ENCODE measurements at places on chromosomes 3 and 15.

DNA sequence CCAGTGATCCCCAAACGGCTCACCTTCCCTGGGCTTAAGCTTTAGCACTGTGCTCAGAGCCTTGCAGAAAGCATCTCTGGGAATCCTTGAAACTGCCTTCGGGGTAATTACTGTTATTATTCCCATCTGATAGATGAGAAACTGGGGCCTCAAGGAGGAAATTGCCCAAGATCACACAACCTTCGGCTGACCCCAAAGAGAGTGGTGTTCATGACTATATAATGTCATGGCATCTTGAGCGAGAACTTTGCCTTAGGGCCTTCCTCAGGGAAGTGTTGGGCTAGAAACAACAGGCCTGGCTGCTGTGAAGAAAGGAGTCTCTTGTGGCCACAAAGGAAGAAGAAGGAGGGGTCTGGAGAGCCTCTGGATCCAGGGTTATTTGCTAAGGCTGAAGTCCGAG lies 388.7 kb upstream of the CFAP20DC start:
- DNase-seq, result no peak
- no peaks in the 10 kb centered on the region for H3K4me1 ChIP-seq
- no peak overlapping the region for H3K27ac ChIP-seq
- no peaks in the 10 kb centered on the region for H3K27me3 ChIP-seq

- no peaks in the 10 kb centered on the region for H3K4me1 ChIP-seq
- H3K4me3 ChIP-seq, result no peak overlapping the region
- H3K27ac ChIP-seq, result no peak overlapping the region
- DNase-seq, result no peak
- no peaks in the 10 kb centered on the region for H3K36me3 ChIP-seq
Observed at GRCh38 chr15:25058080-25058785, 103.4 kb downstream of the SNRPN start.

DNA sequence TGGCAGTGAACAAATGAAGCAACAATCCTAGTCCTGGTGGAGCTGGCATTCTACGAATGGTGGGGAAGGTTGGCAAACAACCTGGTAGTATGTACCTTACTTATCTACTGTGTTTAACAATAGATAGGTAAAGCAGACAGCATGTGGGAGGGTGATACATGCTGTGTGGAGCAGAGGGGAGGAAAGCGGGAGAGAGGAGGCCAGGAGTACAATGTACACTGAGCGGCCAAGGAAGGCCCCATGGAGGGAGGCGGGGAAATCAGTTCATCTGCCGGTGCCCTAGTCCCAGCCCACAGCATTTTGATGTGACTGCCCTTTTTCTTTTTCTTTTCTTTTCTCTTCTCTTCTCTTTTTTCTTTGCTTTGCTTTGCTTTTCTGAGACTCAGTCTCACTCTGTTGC lies 5.3 kb upstream of the RHCG start:
- no peaks in the 10 kb centered on the region for H3K4me1 ChIP-seq
- H3K36me3 ChIP-seq, result no peaks in the 10 kb centered on the region
- no peak for DNase-seq
- no peak overlapping the region for H3K4me3 ChIP-seq
- H3K27ac ChIP-seq, result no peak overlapping the region

GRCh38 chr3:73685061-73685460 lies 60.3 kb upstream of the PDZRN3 start:
- DNase-seq, result no peak
- H3K4me1 ChIP-seq, result no peaks in the 10 kb centered on the region
- H3K27me3 ChIP-seq, result no peaks in the 10 kb centered on the region

DNA sequence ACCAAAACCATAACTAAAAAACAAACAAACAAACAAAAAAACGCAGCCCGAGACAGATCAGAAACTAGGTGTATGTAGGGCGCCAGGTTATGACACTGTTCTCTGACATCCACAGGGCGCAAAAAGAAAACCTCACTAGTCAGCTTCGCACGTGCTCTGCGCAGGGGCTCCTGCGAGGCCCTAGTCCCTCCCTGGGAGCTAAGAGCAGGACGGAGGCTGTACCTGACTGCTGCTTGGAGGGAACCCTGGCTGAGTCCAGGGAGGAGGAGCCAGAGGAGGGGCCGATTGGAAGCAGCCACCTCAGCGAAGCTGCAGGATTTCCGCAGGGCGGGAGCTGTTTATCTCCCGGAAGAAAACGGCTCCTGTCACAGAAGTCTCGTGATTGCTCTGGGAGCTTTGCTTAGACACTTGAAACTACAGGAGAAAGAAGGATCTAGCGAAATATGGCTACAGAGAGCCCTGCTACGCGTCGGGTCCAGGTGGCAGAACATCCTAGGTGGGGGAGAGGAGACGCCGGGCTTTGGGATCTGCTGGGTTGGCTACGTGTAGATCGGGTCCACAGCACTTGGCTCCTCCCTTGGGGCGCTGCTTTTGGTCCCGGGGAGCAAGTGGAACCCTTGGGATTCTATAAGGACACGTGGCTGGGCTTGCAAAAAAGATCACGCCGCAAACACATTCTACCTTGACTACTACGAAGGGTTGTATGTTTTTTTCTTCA lies at the start of gene GALK2:
GALK2 (plus strand) TSS at position 368 of the 718 bp plus-strand sequence; CDS start at position 444, 76 bp downstream.
- peak within 1 kb of the TSS; percentile 85 for H3K27ac ChIP-seq
- H3K4me1 ChIP-seq, result peaks cover 6% of the 10 kb centered on the region
- H3K4me3 ChIP-seq, result peak within 1 kb of the TSS; percentile 81
- peak; percentile 90 for DNase-seq
- H3K36me3 ChIP-seq, result no peaks in the 10 kb centered on the region

DNA sequence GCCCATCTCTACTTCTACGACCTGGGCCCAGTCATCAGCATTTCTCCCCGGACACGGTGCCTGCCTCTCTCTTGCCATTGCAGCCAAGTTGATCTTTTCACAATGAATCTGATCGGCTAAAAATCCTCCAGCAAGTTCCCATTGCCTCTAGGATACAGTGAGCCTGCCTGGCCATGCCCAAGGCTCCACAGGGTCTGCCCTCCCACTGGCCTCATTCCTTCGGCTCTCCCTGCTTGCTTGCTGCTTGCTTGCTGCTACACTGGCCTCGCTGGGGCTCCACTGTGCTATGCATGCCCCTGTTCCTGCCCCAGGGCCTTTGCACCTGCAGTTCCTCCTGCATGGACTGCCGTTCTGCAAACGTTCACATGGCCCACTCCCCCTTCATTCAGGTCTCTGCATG lies 2.0 kb downstream of the ABTB1 start:
- H3K36me3 ChIP-seq, result no peaks in the 10 kb centered on the region
- no peak overlapping the region for H3K4me3 ChIP-seq
- no peaks in the 10 kb centered on the region for H3K27me3 ChIP-seq
- no peak for DNase-seq

DNA sequence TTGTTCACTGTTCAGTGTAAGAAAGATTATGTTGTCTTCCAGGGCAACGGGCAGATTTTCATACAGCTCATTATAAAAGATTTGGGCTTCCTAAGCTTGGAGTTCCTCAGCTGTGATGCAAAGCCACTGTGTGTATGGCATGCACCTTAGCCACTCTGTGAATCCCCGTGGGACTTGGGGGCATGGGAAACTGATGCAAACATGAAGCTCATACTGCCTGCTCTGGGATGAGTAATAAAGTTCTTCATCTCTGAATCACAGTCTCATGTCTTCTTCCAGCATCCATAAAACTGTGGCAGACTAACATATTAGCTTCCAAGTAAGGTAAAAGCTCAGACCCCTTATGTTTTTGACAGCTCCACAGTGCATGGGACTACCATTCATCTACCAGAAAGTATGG lies 154.3 kb upstream of the RORA start:
- no peak overlapping the region for H3K27ac ChIP-seq
- H3K36me3 ChIP-seq, result no peaks in the 10 kb centered on the region
- no peaks in the 10 kb centered on the region for H3K27me3 ChIP-seq

- no peaks in the 10 kb centered on the region for H3K36me3 ChIP-seq
- H3K4me1 ChIP-seq, result no peaks in the 10 kb centered on the region
- peak; percentile 58 for DNase-seq
- no peak overlapping the region for H3K4me3 ChIP-seq
- H3K27me3 ChIP-seq, result peaks cover 46% of the 10 kb centered on the region
- no peak overlapping the region for H3K27ac ChIP-seq
Observed at GRCh38 chr3:14598143-14598569, 53.4 kb upstream of the CCDC174 start.

DNA sequence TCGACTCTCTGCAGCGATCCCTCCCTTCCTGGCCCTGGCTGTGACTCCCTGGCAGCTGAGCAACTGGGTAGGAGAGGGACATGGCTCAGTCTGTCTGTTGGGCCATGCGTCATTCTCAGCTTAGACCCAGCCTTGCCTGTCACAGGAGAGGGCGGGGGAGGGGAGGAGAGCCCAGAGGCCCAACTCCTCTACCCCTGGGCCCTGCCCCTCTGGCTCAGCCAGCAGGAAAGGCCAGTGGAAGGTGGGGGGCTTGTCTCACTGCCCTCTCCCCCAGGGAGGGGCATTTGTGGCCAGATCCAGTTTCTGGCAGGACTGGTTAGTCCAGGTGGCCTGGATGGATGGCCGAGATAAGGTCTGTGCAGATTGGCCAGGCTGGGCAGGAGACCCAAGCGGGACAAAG lies 31.6 kb downstream of the DNAJB8 start:
- H3K36me3 ChIP-seq, result no peaks in the 10 kb centered on the region
- DNase-seq, result no peak
- H3K4me3 ChIP-seq, result no peak overlapping the region
- H3K27me3 ChIP-seq, result peaks cover 80% of the 10 kb centered on the region

DNA sequence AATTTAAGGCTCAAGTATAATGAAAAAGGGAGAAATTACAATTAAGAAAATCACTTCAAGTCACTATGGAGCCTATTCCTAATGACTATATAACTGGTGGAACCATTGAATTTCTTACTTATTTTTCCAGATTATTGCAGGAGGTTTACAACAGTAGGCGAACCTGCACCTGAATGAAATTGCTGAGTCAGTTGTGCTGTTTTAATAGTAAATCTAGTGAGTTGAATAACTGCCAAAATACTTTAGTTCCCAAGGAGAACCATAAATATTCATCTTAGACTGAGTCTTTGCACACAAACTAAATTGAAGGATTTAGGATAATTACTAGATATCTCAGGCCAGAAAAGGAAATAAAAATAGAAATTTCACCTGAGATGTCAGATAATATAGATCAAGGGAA lies 1052.8 kb downstream of the NAALADL2 start:
- no peak overlapping the region for H3K4me3 ChIP-seq
- no peak for DNase-seq
- H3K36me3 ChIP-seq, result no peaks in the 10 kb centered on the region
- no peaks in the 10 kb centered on the region for H3K27me3 ChIP-seq
- no peak overlapping the region for H3K27ac ChIP-seq

DNA sequence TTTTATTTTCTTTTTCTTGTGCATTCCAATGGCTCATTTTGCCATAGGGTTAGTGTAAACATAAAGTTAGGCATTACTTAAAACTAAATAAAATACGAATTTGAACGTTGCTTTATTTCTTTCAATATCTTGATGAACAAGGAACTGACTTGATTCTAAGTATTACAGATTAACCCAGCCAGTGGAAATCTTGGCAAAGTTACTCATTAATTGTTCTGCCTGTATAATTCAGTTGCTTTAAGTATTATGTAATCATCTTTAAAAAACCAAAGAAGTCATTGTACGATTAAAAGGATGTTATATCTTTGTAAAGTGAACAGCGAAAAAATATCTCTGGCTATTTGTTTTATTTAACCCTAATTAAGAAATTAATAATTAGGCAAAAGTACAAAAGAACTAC lies 737.9 kb upstream of the BCHE start:
- H3K27ac ChIP-seq, result no peak overlapping the region
- no peak overlapping the region for H3K4me3 ChIP-seq
- H3K36me3 ChIP-seq, result no peaks in the 10 kb centered on the region
- H3K4me1 ChIP-seq, result no peaks in the 10 kb centered on the region
- H3K27me3 ChIP-seq, result no peaks in the 10 kb centered on the region

- H3K36me3 ChIP-seq, result no peaks in the 10 kb centered on the region
- no peaks in the 10 kb centered on the region for H3K4me1 ChIP-seq
- DNase-seq, result no peak
- no peak overlapping the region for H3K27ac ChIP-seq
- H3K4me3 ChIP-seq, result no peak overlapping the region
Observed at GRCh38 chr3:14280326-14280725, 101.7 kb downstream of the LSM3 start.

DNA sequence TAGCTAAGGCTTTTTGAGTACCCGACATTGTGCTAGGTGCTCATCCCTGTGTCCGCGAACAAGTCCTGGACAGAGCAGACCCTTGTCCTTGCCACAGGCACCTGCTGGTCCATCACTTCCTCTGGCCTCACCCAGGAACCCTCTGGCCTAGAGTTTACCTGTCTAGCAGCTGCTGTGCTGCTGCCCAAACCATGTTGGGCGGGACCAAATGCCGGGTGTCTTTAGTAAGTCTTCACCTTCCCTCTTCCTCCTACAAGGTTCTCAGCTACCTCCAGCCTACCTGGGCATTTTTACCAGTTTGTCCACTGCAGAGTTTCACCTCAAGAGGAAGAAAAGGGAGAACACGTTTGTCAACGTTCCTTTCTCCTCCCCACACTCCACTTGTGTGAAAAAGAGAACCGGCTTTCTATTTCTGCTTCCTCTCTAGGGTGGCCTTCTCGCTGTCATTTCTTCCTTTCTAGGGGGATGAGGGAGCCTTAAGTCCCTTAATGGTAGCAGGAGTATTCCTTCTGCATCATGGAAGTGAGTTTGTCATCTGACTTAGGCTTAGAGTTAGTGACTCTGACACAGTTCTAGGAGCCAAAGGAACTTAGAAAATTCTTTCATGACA lies 80.4 kb upstream of the GCNT3 start:
- no peaks in the 10 kb centered on the region for H3K27me3 ChIP-seq
- no peaks in the 10 kb centered on the region for H3K36me3 ChIP-seq
- no peak overlapping the region for H3K27ac ChIP-seq
- H3K4me3 ChIP-seq, result no peak overlapping the region

DNA sequence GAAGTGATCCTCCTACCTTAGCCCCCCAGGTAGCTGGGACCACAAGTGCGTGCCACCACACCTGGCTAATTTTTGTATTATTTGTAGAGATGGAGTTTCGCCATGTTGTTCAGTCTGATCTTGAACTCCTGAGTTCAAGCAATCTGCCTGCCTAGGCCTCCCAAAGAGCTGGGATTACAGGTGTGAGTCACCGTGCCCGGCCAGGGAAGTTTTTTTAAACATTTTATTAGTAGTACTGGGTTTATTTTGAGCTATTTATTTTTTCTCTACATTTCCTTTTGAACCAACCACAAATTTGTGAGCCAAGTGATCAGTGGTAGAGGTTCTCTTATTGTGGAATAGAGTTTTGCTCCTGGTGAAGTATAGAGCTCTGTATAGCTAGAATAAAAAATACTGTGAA lies 33.7 kb downstream of the ARMC8 start:
- no peak for DNase-seq
- no peaks in the 10 kb centered on the region for H3K27me3 ChIP-seq
- no peaks in the 10 kb centered on the region for H3K4me1 ChIP-seq
- no peaks in the 10 kb centered on the region for H3K36me3 ChIP-seq
- H3K4me3 ChIP-seq, result no peak overlapping the region
- H3K27ac ChIP-seq, result no peak overlapping the region

- H3K4me3 ChIP-seq, result no peak overlapping the region
- H3K4me1 ChIP-seq, result no peaks in the 10 kb centered on the region
- H3K27ac ChIP-seq, result no peak overlapping the region
- H3K36me3 ChIP-seq, result no peaks in the 10 kb centered on the region
Observed at GRCh38 chr15:57921371-57921770, 144.1 kb downstream of the ALDH1A2 start.

- peak; percentile 25 for DNase-seq
- peak within 1 kb of the TSS; percentile 65 for H3K4me3 ChIP-seq
- H3K27me3 ChIP-seq, result no peaks in the 10 kb centered on the region
- H3K36me3 ChIP-seq, result no peaks in the 10 kb centered on the region
Observed at GRCh38 chr3:37861620-37862041, at the start of gene CTDSPL. Gene CTDSPL (plus strand): TSS chr3:37861880. CDS start chr3:37862200, 320 bp downstream.

GRCh38 chr3:114697401-114697800 lies 403.6 kb downstream of the TIGIT start:
- no peak overlapping the region for H3K4me3 ChIP-seq
- no peaks in the 10 kb centered on the region for H3K36me3 ChIP-seq
- H3K27ac ChIP-seq, result no peak overlapping the region
- DNase-seq, result no peak

All from MM.1S (cell line).